ENCODE measurements at places on chromosomes 3 and 15.

- peak; percentile 46 for DNase-seq
Measured at GRCh38 chr3:35639254-35640186, at the start of gene ARPP21. TSS of gene ARPP21 (plus strand) at chr3:35639525. CDS start at chr3:35681752, 42,227 bp downstream.

- DNase-seq, result no peak
Measured at GRCh38 chr15:33071451-33071850, 123.1 kb downstream of the FMN1 start.

- DNase-seq, result no peak
Measured at GRCh38 chr15:77493324-77493907, 72.7 kb downstream of the HMG20A start.

GRCh38 chr15:93189561-93189960, 100.5 kb upstream of the RGMA start:
- DNase-seq, result no peak

- DNase-seq, result no peak
Measured at GRCh38 chr3:37074178-37074577, 80.9 kb downstream of the MLH1 start.

GRCh38 chr3:155409336-155409735, 115.9 kb upstream of the STRIT1 start:
- no peak for DNase-seq

DNA sequence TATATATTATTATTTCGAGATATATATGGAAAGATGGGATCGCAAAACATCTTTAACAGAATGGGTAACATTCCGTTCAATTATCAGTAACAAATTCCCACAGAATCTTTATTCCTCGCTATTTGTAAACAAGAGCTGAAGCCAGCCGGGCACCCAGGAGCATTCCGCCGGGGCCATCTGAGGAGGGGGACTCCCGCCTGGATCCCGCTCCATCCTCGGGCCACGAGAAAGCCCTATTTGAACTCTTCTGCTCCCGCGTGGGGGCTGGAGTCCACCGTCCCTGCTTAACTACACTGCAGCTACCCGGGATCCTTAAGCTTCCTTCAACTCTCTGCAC, 687 bp downstream of the GPR176 start:
- DNase-seq, result no peak

DNA sequence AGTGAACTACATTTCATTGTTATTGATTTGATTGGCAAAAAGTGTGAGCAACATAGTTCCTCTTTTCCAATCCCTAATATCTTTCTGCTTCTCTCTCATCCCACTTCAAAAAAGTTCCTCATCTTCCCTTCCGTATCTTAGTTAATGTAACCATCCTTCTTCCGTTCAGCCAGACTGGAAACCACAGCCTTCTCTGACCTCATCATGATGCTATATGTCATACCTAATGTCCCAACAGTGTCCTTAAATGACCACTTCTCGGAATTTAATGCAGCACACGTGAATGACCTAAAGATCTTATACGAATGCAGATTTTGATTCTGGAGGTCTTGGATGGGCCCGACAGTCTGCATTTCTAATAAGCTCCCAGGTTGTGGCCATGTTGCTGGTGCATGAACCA, 320.3 kb upstream of the SATB1 start:
- no peak for DNase-seq

- DNase-seq, result no peak
Measured at GRCh38 chr3:149151843-149152242, 22.4 kb downstream of the HPS3 start.

DNA sequence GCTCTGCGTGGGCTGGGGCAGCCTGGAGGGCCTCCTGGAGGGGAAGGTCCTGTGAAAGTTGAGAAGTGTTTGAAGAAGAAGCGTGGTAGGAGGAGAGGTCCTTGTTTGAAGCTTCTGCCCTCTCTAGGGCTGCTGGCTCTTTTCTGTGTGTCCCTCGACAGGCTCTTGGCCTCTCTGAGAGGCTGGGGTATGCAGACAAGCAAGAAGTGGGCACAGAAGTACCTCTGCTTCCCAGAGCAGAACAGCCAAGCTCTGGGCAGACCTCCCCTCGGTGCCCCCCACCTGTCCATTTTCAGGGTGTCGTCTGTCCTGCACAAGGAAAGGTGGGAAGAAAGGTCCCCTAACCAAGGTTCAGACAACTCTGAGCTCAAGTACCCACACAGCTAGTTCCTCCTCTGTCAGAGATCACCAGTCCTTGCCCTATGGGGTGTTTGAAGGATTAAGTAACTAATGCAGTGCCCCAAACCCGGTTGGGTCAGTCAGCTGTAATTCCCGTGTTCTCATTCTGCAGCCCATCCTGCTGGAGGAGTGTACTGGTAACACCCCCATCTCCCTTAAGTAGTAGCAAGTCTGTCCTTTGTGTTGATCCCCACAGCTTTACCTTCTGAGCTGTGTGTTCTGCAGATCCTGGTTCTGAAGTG, 6.3 kb downstream of the CSK start:
- DNase-seq, result no peak

DNA sequence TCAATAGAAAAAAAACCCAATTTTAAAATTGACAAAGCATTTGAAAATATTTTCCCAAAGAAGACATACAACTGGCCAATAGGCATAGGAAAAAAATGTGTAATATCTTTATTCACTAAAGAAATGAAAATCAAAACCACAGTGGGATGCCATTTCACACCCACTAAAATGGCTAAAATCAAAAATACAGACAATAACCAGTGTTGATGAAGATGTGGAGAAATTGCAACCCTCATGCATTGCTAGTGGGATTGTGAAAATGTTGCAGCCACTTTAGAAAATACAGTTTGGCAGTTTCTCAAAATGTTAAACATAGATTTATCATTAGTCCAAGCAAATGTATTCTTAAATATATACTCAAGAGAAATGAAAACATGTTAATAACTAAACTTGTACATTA, 315.1 kb upstream of the GPR149 start:
- no peak for DNase-seq

DNA sequence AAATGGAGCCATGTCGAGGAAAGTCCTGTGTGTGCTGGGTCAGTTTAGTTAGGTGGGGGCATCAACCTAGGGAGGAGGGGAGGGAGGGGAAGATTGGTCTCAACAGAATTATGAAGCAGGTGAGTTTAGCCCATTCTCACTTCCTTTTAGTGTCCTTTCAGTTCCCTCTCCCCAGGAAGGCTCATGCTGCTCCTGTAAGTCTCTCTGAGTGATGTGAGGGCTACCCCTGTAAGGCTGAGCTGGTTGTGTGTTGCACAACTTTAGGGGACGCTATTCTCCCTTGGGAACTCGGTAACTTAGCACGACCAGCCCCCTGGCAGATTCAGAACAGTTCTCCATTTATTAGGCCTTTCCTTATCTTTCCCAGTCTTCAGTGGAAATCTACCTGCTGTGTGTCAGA, 21.2 kb downstream of the IL5RA start:
- no peak for DNase-seq

DNA sequence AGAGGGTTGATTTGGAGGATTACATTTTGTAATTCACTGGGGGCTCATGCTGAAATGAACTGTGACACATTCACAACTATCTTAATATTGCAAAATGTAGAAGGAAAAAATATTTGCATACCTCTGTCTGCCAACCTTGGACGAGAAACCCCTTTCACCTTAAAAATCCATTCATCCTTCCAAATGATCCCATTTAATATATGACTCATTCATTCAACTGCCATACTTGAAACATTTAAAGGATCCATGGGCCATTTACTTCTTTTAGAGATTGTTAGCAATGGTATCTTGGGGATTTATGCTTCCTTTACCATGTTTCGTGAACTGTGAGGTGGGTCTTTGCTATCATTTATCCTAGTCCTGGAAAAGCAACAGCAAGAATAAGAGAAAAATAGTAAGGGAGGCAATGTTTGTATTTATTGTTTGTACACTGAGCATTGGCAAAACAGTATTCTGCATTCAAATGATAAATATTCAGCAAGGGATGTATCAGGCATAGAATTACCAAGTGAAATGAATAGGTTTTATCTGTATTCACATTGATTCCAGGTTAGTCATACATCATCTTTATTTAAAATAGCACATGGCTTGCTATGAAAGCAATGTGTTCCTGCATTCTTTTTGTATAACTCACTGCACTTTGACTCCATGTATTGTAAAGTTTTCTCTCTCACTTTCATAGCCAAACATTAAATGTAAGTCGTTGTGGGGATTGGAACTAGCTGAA, 378.1 kb downstream of the NSUN3 start:
- no peak for DNase-seq

GRCh38 chr3:129892857-129893580, 492 bp downstream of the TMCC1 start:
- peak; percentile 74 for DNase-seq

DNA sequence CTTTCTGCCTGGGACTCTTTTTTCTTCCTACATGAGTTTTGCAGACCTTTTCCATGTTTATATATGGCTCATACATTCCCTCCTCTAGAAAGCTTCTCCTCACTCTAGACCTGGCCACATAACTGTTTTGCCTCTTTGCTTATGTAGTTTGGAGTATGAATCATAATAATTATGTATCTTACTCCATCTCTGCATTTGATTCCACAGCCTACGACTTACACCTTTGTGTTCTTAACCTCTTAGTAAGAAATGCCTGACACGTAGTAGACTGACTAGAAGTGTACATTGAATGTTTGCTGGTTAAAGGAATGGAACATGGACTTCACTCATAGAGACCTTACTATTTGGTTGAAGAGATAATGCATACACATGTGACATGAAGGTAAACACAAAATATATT, 56.4 kb downstream of the MBNL1 start:
- DNase-seq, result no peak
